Body of pancreas (tissue), 4 donors: ENCODE measurements at places on chromosomes 12 and 14. TPM values are rescaled to one million over a fixed set of nuclear protein-coding genes. Genes with fewer than 3 reads are reported as not detected.

- H3K4me1 ChIP-seq = no peaks in the 10 kb centered on the region
- no peaks in the 10 kb centered on the region for H3K36me3 ChIP-seq
- no peak overlapping the region for H3K4me3 ChIP-seq
These were observed 211.6 kb downstream of the DUSP6 start for GRCh38 chr12:89140602-89141238.

DNA sequence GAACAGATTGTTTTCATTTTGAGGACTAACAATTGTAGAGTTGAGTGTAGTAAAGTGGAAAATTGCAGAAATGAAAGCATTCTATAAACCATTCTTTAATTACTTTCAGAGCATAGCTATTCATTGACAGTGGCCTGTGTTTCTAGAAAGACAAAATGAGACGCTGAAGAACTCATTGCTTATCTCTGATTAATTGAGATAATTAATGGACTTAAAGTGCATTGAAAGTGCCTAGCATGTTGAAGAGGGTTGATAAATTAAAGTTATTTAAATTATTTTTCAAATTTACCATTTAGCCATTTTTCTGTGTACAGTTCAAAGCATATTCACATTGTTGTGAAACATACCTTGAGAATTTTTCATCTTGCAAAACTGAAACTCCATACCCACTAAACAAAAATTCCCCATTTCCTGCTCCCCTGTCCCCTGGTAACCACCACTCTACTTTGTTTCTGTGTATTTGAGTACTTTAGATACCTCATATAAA, 57.4 kb downstream of the DAAM1 start:
- H3K27me3 ChIP-seq = no peaks in the 10 kb centered on the region
- DNase-seq = no peak
- H3K4me3 ChIP-seq = no peak overlapping the region
- H3K36me3 ChIP-seq = no peaks in the 10 kb centered on the region
- peaks cover 19% of the 10 kb centered on the region for H3K4me1 ChIP-seq

Gene AMHR2
- total RNA-seq = 10.6 TPM

DNA sequence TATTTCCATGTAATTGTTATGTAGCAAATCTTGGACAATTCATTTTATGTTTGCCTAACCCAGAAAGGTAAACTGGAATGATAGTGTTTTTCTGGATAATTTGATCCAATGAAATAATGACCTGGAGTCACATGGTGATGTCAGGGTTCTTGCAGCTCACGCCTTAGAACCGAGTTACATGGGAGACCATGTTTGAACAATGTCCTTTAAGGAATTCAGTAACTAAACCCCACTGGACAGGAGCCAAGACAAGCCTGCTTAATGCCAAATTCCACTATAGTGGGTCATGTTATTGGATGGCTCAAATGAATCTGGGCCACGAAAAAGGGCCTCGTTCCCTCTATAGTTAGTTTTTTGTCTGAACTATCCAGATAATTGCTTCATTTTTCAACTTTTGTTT, 255.8 kb upstream of the HMGA2 start:
- no peaks in the 10 kb centered on the region for H3K27me3 ChIP-seq
- H3K4me3 ChIP-seq = no peak overlapping the region
- DNase-seq = no peak
- H3K27ac ChIP-seq = no peak overlapping the region

- H3K27me3 ChIP-seq = no peaks in the 10 kb centered on the region
- no peak overlapping the region for H3K4me3 ChIP-seq
- H3K36me3 ChIP-seq = no peaks in the 10 kb centered on the region
These were observed 8.5 kb upstream of the CFL2 start for GRCh38 chr14:34722723-34723545.

DNA sequence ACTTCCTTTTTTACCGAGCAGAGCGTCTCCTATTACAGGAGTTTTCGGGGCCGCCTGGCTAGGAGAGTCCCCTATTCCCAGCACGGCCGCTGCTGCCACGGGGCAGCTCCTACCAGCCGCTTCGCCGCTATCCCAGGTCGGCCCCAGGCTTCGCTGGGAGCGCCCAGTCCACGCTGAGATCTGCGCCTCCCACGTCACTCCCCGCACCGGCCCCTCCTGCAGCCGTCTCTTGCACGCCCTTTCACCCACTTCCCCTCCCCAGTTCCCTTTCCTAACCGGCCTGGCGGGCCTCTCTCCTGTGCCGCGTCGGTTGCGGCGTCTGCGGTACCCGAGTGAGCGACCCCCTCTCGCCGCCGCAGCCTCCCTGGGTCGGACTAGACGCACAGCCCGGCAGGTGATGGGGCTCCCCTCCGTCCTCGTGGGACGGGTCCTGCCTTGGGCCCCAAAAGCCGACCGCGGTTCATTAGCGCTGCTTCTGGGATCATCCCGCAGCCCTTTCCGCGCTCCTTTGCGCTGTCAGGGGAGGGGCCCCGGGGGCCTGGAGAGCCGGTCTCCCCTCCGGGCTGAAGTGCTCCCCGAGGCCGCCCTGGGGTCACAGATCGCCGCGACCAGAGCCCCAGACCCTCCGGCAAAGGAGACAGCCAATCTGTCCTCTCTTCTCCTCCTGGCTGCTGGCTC, 1318.4 kb downstream of the TMEM121 start:
- DNase-seq = peak; percentile 55
- peaks cover 59% of the 10 kb centered on the region for H3K4me1 ChIP-seq
- H3K4me3 ChIP-seq = peak overlapping the region; percentile 0
- H3K27ac ChIP-seq = peak overlapping the region; percentile 87

Gene ERP27
- 79.1 TPM for total RNA-seq

Gene DPY19L2
- 5.6 TPM for total RNA-seq

DNA sequence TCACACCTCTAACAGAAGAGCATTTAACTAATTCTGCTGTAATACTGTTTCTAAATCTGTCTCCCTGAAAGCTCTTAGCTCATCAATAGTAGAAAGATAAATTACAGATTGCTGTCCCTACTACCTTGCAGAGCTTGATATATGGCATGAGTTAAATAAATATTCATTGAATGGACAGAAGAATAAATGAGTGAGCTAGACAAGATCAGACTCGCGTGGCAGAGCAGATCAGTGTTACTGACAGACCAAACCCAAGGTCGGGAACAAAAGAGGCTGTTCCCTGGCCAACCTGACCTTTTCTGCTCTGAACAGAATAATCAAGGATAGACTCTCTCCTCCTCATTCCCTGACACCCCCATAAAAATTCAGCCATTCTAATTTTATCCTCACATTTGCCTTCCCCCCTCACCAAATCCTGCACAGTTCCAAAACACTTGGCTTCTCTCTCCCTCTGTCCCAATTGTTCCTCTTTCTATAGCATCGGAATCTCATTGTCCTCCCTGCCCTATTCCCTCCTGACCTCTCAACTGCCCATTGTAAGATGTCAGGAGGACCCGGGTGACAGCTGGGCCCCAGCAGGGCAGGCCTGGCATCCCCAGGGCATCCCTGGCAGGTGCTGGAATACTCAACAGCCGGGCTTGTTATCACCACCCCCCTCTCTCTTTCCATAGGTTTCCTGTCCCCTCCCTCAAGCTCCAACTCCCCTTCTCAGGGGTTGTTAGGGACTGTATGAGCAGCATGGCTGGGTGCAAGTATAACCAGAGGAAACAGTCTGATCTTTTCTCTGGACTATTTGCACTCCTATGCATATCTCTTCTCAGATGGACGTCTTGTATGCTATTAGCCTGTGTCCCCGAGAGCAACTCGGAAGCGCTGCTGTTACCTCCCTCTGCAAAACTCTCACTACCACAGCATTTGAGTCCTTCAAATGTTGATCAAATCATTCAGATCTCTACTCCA, 19.9 kb downstream of the NEUROD4 start:
- no peak overlapping the region for H3K27ac ChIP-seq
- no peaks in the 10 kb centered on the region for H3K36me3 ChIP-seq
- no peak for DNase-seq

GRCh38 chr12:112107306-112108201, 1.0 kb downstream of the NAA25 start:
- peak overlapping the region; percentile 94 for H3K27ac ChIP-seq
- H3K27me3 ChIP-seq = no peaks in the 10 kb centered on the region

Gene EMP1
- total RNA-seq = 40.5 TPM

- H3K27ac ChIP-seq = no peak overlapping the region
- H3K4me3 ChIP-seq = no peak overlapping the region
- peaks cover 7% of the 10 kb centered on the region for H3K4me1 ChIP-seq
These were observed 249.9 kb downstream of the DAD1 start for GRCh38 chr14:22338917-22339715.

Gene NR1H4
- total RNA-seq = 1.3 TPM

DNA sequence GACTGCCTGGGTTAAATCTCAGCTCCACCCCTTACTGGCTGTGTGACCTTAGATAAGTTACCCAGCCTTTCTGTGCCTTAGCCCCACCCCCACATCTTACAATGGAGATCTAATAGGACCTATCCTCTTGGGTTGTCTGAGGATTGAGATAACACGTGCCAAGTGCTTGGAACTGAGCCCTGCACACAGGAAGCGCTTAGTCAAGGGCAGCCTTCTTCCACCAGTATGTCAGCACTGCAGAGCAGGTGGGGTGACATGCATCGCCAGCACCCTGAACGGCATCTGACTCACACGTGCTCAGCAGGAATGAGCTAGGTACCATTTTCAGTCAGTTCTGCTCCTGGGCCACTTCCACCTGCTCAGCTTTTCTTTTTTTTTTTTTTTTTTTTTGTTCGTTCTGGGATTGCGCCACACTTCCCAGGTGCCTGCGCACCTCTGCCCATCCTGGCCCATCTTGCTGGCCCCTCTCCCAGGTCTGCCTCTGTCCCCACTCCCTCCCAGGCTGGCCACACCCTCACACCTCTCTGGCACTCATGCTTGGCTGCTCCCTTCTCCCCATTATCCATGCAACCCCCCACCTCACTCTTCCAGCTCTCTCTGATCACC, 19.6 kb downstream of the LGMN start:
- no peaks in the 10 kb centered on the region for H3K36me3 ChIP-seq
- H3K4me3 ChIP-seq = no peak overlapping the region
- no peak overlapping the region for H3K27ac ChIP-seq
- peaks cover 3% of the 10 kb centered on the region for H3K4me1 ChIP-seq
- H3K27me3 ChIP-seq = no peaks in the 10 kb centered on the region

DNA sequence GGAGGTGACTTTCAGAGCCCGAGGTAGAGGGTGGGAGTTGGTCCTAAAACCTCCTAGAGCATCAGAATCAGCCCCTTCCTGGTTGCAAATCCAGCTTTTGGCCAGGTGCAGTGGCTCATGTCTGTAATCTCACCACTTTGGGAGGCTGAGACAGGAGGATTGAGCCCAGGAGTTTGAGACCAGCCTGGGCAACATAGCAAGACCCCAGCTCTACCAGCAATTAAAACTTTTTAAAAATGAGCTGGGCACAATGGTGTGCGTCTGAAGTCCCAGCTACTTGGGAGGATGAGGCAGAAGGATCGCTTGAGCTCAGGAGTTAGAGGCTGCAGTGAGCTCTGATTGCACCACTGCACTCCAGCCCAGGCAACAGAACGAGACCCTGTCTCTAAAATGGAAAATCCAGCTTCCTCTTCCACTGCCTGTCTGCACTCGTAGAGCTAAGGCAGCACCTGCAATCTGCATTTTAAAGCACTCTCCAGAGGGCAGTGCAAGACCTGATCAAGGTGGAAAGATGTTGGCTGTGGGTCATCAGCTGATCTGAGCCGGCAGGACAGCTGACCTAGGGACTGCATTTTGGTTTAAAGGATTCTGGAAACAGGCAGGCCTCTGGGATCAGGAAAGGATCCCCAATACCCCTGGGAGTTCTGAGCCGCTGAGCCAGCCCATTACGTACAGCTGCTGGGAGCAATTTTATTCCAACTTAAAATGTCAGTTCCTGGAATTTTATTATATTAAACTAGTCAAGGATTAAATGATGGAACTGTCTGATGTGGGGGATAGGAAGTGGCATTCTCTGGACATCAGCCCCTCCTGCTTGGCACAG, 1.8 kb upstream of the TESC start:
- H3K4me1 ChIP-seq = peaks cover 46% of the 10 kb centered on the region
- DNase-seq = no peak
- H3K27ac ChIP-seq = peak overlapping the region; percentile 29
- H3K36me3 ChIP-seq = no peaks in the 10 kb centered on the region
- H3K4me3 ChIP-seq = no peak overlapping the region

Gene RAD51AP1
- total RNA-seq = 0.26 TPM

DNA sequence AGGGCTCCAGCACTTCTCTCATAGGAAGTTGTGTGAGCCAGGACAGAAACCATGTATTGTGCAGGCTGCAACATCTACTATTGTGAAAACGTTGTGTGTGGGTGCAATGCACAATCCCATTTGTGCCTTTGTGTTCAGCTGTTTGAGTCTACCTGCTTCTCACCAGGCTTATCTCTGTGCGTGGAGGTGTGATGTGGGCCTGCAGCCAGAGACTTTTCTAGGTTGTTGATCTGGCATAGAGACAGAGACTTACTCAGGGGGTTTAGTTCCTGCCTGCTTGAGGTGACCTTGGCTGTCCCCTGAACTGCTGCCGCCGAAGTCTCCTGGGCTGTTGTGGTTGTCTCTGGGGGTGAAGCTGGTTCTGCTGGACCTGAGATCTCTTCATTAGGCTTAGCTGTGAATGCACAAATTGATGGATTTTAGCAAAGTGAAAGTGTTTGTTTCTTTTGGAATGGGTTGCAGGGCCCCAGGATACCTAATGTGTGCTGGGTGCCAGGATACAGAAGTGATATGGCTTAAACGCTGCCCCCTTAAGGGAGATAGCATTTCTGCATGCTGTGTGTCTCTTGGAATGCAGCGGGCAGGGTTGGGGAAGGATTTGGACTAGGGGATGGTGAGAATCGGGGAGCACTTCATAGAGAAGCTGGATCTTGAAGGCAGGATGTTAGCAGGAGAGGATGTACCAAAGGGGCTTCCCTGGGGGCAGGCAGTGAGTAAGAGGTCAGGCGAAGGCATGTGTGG, 2.5 kb downstream of the LACRT start:
- H3K27me3 ChIP-seq = no peaks in the 10 kb centered on the region
- peak; percentile 25 for DNase-seq
- H3K4me3 ChIP-seq = no peak overlapping the region
- H3K36me3 ChIP-seq = no peaks in the 10 kb centered on the region

Gene PPM1H
- total RNA-seq = 4.9 TPM

- H3K36me3 ChIP-seq = no peaks in the 10 kb centered on the region
- no peak overlapping the region for H3K4me3 ChIP-seq
- no peak overlapping the region for H3K27ac ChIP-seq
- peak; percentile 17 for DNase-seq
These were observed 297.2 kb upstream of the AMIGO2 start for GRCh38 chr12:47376927-47377326.

Gene GDF3
- total RNA-seq = not detected

DNA sequence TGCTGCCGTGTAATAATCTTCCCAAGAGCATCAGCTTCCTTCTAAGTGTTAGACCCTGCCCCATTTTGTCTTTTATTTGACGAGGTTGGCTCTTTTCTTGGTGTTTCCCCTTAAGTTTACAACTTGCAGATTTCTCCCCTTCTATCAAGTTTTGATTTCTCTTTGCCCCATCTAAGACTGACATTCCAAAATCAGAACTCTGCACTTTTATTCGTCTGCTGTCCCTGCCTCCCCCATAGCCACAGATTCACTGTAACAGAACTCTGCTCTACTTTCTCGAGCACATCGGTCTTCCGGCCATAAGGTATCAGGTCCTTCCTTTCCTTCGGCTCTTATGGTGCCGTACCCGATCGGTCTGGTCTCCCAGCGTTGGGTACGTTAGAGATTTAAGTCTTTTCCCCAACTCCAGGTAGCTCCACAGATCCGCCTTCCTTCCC, 563 bp downstream of the DCP1B start:
- H3K27ac ChIP-seq = peak overlapping the region; percentile 81
- H3K4me1 ChIP-seq = peaks cover 30% of the 10 kb centered on the region
- DNase-seq = no peak
- H3K4me3 ChIP-seq = peak overlapping the region; percentile 95

GRCh38 chr12:116630762-116631161, 71.6 kb downstream of the MAP1LC3B2 start:
- H3K4me3 ChIP-seq = no peak overlapping the region
- peak overlapping the region; percentile 55 for H3K27ac ChIP-seq
- H3K36me3 ChIP-seq = no peaks in the 10 kb centered on the region
- peaks cover 56% of the 10 kb centered on the region for H3K4me1 ChIP-seq
- H3K27me3 ChIP-seq = no peaks in the 10 kb centered on the region

Gene CLEC6A
- not detected for total RNA-seq

Gene KLHDC1
- 8.6 TPM for total RNA-seq

Gene CPNE6
- not detected for total RNA-seq
